ENCODE measurements at places on chromosomes 1 and 21.
A peak's percentile ranks its signal among the peaks of the same experiment; 100 is the strongest.

DNA sequence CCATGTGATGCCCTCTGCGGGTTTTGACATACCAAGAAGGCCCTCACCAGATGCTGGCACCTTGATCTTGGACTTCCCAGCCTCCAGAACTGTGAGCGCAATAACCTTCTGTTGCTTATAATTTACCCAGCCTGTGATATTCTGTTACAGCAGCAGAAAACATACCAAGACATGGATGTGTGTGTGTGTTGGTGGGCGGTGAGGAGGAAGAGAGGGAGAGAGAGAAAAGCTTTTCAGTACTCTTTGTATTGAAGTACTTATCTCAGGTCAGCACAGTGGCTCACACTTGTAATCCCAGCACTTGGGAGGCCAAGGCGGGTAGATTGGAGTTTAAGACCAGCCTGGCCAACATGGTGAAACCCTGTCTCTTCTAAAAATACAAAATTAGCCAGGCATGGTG lies 23.1 kb downstream of the TRAPPC10 start:
- DNase-seq = no peak

DNA sequence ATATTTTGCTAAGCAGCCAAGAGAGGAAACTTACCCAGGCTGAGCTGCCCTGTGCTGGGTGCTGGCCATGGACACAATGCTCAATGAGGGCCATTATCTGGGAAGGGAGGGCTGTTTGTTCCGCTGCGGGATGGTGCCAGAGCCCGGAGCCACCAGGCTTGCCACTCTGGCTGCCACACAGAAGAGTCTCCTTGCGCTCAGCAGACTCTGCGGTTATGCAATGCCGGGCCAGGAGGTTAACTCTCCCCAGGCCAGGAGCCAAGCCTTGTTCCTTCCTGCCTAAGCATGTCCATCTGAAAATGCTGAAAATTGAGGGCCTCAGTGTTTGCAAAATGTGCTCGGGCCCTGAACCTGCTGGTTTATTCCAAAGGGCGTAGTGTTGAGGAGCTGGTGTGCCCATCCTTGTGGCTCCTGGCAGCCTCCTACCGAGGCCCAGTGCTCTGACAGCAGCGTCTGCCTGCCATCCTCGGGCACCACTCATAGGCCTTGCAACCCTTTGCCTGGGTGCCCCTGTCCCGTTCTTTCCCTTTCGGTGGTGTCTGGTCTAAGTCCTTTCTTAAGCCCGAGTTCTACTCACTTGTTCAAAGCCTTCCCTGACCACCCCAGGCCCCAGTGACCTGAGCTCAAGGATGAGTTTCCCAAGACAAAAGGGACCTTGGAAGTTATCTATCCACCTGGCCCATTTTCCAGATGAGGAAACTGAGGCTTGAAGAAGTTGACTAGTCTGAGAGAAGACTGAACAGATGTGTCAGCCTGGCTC lies 133.8 kb upstream of the EDN2 start:
- DNase-seq = peak; percentile 91

GRCh38 chr1:56081173-56081572 lies 498.2 kb downstream of the PLPP3 start:
- DNase-seq = peak; percentile 42

- no peak for DNase-seq
These were observed at the start of gene TNN for GRCh38 chr1:175067362-175068106. TNN (plus strand) TSS chr1:175067833; CDS start chr1:175077419, 9,586 bp downstream.
